Mesothelial cell of epicardium (in vitro differentiated cells): ENCODE measurements at places on chromosomes 6 and 20. TPM values are rescaled to one million over a fixed set of nuclear protein-coding genes. Genes with fewer than 3 reads are reported as not detected.

DNA sequence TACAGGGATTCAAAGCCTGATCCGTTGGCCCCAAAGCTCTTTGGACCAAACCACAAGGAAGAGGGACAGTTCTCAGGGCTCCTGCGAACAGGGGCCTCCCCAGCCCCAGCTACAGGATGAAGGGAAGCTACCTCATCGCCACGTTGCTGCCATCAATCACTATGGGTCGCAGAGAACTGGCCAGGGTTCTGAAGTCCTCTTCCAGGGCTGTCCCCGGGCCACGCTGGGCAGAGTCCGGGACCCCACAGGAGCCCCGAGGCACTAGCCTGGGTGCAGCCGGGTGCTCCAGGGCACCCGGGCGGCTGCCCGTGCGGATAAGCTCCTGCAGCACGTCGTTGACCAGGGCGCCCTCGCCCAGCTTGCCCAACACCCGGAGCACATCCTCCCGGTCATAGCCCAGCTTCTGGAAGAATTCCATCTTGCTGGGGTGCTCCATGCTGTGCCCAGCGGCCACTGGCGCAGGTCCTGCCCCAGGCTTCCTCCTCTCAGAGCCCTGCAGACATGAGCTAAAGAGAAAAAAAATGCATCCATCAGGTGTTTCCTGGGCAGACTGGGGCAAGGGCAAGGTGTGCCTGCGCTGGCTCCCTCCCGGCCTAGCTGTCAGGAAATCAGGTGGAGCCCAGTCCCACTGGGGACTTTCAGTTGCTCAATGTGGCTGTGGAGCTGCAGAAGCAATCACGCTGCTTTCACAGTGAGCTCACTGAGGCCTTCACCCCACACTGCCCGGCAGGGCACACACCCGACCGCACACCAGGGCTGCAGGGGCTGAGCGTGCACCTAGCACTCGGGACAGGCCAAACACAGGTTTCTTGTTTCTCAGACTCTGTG lies 10.5 kb downstream of the ZC3H12D start:
- no peaks in the 10 kb centered on the region for H3K27me3 ChIP-seq
- H3K4me3 ChIP-seq = no peak overlapping the region
- H3K36me3 ChIP-seq = no peaks in the 10 kb centered on the region
- H3K27ac ChIP-seq = no peak overlapping the region
- DNase-seq = no peak

DNA sequence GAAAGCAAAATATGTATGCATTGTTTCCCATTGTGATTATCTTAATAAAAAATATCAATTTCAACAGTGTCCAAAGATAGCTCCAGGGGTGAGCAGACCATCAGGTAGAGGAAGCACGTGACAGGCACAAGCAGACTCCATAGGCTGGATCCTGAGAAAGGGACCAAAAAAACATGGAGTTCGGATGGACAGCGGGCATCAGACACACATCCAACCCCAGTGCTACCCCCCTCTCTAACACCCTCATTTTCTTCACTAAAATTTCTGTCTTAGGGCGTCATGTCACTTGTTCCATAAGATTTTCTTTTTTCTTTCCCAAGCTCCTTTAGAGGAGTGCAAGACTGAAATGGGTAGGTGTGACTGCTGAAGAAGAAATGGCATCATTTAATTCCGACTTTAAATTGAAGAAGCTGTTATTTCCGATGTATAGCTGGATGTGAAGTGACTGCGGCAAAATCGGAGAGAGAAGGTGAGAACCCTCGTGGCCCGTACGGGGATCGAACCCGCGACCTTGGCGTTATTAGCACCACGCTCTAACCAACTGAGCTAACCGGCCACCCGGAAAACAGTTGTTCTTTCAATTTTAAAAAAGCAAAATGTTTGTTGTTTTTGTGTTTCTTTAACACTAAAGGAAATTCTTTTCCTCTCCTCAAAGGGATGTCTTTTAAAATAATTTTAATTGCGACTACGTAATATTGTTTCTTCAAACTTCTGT lies 10.3 kb upstream of the PRSS16 start:
- peak overlapping the region; percentile 62 for H3K27ac ChIP-seq
- H3K4me1 ChIP-seq = peaks cover 17% of the 10 kb centered on the region
- DNase-seq = no peak
- H3K27me3 ChIP-seq = peaks cover 27% of the 10 kb centered on the region
- peak overlapping the region; percentile 84 for H3K4me3 ChIP-seq
- H3K36me3 ChIP-seq = no peaks in the 10 kb centered on the region

Gene LCA5
- total RNA-seq = 8.7 to 9.2 TPM (median 8.9 TPM) in 3 replicates

Gene INSM1
- total RNA-seq = not detected in 3 replicates
